ENCODE measurements at places on chromosomes 1 and 21.

DNA sequence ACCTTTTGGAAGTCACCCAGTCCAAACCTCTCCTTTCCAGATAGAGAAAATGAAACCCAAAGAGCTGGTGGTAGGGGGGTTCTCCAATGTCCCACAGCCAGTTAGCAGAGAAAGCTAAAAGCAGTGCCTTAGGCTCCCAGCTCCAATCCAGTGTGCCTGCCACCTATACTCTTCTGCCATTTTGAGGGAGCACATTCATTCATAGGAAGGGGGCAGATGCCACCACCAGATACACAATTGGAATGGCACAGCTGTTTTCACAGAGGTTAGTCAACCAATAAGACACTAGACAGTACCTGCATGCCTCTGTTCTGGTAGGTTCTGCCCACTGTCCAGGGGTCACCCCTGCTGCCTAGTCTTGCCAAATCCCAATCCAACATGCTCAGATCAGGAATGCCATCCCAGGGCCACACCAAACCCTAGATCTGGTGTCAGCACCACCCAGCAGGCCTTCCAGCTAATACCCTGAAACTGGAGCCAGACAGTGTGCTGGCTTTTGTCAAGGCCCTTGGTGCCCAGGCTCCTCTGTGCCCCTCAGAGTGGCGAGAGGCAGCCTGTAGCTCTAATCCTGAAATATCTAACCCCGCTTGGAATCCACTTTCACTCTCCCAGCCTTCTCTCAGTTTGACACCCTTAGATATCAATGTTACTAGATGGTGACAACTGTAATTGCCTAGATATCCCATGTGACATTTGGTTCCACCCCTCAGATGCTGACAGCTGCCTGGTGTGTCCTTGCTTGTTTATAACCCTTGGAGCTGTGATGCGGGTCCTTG, 178.6 kb downstream of the TGFBR3 start:
- no peak for DNase-seq

- DNase-seq: no peak
These were observed 9.3 kb downstream of the MYBPH start for GRCh38 chr1:203166192-203166940.

DNA sequence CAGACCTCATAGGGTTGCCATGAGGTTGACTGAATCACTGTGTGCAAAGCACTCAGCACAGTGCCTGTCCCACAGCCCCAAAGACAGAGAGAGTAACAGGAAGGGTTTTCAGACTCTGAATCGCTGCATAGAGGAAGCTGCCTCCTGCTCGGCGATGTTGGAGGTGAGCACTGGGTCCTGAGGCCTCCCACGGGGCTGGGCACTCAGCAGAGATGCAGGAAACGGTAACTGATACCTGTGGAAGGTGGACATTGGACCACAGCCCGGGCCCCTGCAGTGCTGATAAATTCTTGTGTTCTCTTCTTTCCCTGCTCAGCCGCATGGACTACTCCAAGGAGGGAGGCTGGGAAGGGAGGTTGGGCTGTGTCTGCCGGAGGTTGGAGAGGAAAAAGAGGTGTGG, 389.7 kb downstream of the PTPRU start:
- DNase-seq: no peak

- no peak for DNase-seq
These were observed 10.4 kb downstream of the JUN start for GRCh38 chr1:58773406-58773840.

DNA sequence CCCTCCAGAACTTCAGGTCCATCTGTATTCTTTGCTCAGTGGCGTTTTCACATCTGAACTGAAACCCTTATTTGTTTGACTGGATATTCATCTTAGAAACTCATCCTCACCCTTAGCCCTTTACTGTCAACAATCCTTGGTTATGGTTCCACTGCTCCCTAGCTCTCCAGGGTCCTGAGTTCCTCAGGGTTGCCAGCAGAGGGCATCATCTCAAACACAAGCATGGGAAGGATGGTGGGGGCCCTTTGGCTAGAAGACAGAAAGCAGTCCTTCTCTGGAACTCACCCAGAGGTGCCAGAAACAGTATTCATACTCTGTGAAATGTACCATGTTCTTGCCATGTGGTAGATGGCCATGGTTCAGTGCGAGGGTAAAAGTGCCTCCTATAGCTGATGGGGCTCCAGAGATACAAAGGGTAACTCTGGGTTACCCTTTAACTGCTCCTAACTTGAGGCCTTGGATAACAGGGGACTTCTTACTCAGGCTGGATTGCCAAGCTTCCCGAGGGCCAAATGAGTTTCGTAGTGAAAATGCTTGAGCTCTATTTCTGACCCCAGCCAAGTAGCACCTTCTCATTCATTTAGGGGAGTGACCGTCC, 11.3 kb downstream of the NCSTN start:
- DNase-seq: no peak

- no peak for DNase-seq
These were observed 47.4 kb upstream of the WNT4 start for GRCh38 chr1:22190251-22190650.

DNA sequence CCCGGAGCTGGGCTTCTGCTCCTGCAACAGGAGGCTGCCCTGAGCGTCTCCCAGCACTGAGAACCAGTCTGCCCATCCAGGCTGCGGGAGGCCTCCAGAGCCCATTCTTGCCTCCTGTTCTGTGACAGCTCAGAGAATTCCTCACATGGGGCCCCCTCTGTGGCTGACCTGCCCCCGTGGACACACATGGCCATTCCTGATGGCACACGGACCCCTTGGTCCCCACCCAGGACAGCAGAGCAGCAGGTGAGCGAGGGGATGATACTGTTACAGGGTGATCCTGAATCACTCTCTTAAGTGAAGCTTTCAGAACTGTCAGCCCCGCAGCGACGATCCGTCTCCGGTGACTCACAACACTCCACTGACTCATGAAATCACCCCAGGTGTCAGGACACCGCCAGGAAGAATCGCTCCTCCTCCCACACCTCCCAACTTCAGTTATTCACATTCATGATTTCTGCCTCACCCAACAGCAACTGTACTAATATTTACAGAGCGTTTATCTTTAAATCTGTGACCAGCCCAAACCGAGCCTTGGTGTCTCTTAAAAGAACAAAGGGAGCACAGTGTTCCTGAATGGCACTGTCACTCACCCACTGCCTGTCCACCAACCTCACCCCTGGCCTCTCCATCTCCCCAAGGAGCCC, 22.5 kb downstream of the CHD5 start:
- DNase-seq: no peak

DNA sequence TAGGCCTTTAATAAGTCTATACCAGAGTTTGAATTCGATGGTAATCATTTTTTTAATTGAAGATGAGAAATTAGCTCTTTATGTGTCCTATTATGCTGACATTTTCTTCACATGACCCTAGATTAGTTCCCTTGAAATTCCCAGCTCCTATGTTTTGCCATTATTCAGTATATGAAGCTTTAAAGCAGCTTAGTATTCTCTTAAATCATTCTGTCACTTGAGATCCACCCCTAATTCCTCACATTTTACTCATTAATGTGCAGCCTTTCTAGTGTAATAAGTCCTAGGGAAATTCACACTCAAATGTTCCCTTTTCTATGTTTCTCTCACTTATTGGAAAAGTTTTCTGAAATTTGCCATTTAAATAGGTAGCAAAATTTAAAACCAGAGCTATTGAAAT, 704.5 kb upstream of the B3GALT2 start:
- DNase-seq: no peak

- no peak for DNase-seq
These were observed 398 bp upstream of the SLC30A10 start for GRCh38 chr1:219928791-219929118.

GRCh38 chr1:159011751-159012150, 2.0 kb downstream of the IFI16 start:
- DNase-seq: no peak

DNA sequence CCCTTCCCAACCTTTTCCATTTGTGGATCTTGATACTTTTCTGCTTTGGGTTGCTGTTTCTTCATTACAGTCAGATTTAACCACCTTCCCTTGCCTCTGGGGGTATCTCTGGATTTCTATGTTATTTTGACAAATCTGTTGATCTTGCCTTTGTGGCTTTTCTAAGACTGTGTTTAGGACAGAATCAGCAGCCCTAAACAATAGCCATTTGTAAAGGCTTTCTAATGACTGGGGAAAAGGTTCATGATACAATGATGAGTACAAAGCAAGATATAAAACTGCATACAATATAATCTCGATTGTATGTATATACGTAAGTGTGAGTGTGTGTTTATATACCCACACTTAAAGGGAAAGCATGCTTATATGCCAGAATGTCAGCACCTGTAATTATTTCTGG, 27.8 kb downstream of the FAM20B start:
- no peak for DNase-seq

DNA sequence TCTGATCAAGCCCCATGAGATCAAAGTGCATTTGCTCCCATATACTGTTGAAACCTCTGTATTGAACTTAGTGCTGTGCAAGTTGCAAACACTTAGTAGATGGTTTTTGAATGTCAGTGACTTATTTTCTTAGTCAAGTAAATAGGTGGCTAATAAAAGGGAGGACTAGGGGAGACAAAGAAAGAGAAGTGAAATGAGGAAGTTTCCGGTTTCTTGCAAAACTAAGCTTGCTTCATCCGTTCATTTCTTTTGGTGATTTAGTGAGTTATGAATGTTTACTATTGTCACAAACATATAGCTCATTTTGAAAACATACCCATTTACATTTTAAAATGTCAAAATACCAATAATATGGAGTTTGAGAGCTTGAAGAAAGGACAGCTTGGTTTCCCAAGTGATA, 23.0 kb downstream of the ADAMTS5 start:
- DNase-seq: no peak

DNA sequence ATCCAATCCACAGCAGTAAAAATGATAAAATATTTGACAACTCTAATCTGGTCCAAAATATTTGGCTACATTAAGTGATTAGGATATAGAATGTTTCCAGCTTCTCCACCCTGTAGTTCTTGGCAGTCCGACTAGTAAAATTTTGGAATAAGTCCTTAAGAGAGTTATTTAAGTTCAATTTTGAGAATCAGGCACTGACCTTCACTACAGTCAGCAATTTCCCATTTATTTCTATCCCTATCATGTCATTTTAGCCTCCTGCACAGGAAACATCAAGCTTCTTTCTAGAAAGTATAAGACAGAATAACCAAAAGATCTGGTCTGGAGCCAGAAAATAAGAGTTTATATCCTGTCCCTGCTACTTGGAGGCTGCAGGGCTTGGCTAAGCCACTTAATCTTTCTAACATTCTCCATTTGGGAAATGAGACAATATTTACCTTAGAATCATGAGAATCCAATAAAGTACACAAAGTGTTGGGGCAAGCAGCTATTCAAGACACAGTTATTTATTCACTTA, 162.2 kb downstream of the DPYD start:
- DNase-seq: no peak

- DNase-seq: no peak
These were observed 157.8 kb downstream of the VPS13D start for GRCh38 chr1:12387641-12388040.

DNA sequence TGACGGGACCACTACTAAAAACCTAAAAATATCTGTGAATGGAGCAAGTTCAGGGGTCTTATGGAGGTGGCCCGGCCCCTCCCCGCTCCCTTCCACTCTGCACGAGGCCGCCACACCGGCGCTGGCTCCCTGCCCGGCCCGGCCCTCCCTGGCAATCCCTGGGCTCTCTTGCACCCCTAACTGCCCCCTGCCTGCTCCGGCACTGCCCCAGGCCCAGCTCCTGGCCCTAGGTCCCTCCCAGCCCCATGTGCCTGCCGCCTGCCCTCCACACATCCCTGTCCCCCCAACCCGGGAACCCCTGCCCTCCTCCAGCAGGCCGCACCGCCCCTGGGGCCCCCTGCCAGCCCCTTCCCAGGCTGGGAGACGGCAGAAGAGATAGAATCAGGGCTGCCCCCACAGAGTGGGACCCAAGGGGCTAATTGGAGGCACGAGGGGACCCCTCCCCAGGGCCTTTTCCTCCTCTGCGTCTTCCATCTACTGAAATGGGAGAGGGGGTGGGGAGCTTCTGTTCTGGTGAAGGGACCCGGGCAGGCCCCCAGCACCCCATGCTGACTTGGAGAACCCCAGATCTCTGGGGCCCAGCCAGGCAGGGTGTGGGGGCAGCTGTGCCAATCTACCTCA, 9.3 kb upstream of the CTRC start:
- DNase-seq: no peak

DNA sequence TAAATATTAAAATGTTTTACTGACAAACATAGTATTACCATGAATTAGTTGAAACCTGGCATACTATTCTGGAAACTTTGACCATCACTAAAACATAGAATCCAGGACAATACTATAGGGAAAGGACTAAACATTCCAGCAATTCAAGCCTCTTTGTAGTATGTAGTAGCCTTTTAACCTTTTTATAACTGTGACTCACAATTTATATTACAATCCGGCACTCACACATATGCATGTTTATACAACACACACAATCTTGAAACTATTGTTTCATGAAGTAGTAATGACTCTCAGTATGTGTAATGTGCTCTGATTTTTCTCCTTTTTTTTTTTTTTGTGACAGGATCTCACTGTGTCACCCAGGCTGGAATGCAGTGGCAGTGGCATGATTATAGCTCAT, 64.3 kb downstream of the ANKRD13C start:
- no peak for DNase-seq

GRCh38 chr1:35656148-35656862, 15.0 kb upstream of the PSMB2 start:
- DNase-seq: no peak

DNA sequence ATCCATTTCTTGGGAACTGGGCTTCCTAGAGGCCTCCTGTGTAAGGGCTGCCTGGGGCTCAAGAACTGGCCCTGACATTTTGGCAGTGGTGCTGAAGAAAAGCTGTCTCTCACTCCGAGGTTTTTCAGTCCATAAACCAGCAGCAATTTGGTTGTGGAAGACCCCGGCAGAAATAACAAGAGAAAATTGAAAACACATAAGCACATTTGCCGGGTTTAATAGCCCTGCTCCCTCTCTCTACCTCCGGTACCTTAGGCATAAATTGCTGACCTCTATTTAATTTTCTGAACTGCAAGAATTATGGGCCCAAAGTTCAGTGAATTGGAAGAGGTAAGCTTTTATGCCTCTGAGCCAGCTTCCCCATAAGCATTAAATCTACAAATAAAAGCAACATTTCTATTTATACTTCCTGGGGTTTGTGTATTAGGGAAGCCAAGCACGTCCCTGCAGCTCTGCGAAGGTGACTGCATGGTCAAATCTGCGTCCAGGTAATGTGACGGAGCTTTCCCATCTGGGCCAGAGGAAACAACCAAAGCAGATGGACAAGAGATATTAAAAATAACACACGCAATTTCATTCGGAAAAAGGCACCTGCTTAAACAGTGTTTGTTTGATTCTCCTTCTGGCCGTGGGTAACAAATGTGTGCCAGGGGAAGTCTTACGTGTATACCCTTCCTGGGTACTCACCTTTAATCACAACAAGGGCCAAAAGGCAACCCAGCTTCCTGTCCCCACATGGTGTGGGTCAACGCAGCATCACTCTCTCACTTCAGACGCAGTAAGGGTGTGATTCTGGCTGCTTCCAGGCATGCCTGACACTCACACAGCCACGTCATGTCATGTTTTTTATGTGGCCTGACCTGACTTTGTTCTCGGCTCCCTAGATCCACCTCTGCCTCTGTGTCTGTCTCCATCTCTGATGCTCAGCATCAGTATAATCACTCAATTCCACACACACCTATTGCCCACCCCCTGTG, 69.2 kb downstream of the PAPPA2 start:
- DNase-seq: no peak
